NCI-H774 (cell line): ENCODE measurements at places on chromosomes 7 and 10.
A peak's percentile ranks its signal among the peaks of the same experiment; 100 is the strongest.

GRCh38 chr7:112211348-112211907 is 4.9 kb downstream of the ZNF277 start:
- DNase-seq = no peak

DNA sequence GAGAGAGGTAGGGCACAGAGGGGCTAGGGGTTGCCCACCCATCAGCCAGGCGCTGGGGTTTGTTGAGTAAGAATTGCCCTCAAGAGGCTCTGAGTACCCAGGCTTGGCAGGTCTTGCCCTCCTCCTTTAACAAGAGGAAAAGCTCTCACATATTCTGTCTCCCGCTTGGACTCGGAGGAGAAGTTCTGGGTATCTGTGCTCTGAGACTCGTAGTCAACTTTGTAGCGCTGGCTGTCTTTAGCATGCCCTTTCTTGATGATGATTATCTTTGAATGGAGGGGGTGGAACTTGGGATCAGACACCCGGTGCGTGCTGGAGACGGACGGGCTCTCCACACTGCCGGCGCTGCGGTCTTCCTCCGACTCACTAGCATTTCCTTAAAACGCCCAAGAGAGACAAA is 4.0 kb downstream of the IGFBP3 start:
- no peak for DNase-seq

DNA sequence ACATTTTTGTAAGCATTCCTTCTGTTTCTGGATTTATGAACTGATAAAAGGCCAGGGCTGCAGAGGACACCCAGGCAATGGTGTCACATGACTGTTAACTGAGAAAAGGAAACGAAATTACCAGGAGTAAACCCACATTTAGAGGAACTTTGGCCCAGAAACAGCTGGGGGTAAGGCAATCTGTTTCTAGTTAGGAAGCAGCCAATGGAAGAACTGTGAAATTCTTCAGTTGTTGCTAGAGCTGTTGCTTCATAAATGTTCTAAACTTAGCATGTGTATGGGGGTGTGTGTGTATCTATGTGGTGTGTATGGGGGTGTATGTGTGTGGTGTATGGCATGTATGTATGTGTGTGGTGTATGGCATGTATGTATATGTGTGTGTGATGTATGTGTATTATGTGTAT is 11.8 kb upstream of the PDCD4 start:
- DNase-seq = no peak

DNA sequence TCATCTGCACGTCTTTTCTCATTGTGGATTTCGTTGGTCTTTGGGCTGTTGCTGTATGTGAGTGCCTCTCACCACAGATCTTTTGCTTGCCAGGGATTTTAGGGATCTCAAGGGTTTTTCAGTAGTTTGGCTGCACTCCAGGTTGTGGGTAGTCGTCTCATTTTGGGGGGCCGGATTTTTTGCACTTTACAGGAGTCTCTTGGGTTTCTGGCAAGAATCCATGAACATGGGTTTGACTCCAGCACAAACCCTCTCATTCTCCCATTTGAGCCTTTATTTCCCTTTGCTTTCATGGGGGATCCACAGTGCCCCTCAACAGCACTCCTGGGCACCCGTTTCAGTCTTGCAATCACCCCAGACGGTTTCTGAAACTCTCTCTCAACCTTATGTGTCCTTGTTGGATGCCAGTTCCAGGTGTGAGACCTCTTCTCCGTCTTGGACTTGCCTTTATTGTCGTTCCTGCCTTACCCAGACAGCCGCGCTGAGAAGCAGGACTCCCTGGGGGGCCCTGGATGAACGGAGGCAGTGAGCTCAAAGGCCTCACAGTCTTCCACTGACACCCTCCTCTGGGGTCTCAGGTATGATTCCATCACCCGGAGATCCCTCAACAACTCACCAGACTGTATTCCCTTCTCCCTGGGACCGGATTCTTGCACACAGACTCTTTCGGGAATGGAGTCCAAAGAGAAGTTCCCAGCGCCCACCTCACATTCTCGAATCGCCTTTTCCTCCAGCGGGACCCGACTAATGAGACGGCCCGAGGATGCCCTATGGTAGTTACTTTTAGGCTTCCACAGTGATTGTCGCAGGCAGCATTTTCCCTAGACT is 18.8 kb upstream of the ZNF273 start:
- DNase-seq = no peak

DNA sequence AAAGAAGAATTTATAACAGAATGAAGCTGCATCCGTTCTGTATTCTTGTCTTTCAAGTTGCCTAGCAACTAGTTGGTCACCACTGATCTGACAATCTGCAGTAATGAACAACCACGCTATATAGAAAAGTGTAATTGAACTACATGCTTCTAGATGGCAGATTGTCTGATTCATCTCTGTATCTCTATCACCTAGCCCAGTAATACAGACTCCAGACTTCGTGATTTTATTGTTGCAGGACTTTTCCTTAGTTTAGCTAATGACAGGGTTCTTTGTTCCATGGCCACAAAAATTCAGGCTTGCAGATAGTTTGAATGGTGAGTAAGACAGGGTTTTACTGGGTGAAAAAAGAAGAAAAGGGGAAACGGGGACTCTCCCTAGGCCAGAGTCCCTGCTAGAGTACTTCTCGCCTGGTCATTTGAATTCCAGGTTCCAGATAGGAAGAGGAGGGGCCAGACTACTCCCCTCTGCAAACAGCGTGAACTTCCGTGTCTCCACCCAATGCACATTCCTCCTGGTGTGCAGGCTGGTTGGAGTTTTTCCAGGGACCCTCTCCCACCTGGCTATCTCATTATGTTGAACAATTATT is 45.9 kb downstream of the COL1A2 start:
- DNase-seq = no peak

DNA sequence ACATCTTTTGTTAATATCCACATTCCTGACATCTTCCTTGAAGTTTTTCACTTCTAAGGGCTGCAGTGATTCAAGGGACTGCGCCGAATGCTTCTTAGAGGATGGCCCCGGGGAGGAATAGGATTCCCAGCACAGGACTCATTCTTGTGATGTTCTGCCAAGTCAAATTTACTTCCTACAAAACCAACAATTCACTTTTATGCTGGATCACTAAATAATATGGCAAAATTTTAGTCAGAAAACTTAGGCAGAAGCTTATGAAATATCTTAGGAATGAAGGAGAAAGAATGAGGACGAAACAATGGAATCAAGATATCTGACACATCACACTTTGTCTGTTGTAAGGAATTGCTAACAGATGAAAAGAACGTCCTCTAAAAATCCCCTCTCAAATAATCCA is 151.5 kb downstream of the JAZF1 start:
- no peak for DNase-seq

DNA sequence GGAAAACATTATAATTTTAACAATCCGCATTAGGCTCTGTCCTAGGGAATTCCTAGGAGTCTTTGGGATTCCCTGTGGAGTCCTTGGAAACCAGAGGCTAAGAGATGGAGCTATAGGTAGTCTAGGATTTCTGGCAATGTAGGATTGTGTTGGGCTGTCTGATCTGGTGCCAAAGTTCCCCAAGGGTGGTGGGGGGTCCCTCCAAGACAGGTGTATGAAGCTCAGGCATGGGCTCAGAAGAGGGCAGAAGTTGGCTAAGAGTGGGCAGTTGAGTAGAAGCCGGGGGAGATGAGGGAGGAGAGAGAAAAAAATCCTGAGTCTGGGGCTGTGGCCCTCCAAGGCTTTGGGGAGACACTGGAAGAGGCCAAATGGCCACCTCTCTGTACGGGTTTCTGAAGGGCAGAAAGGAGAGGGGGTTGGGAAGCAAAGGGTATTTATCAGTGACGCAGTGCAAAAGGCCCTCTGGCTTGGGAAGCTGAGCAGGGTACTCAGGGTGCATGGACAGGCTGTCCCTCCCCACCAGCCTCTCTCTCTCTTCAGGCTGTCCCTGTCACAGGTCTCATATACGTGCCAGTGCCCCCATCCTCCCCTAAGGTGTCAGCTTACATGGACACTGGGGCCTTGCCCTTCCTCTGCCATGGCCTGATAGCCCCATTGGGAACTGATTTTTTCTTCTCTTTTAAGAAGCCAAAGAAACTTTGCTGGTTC is 929 bp downstream of the HOXA6 start:
- DNase-seq = no peak

- DNase-seq = no peak
These were observed 70.5 kb downstream of the SDK1 start for GRCh38 chr7:3371601-3372000.

DNA sequence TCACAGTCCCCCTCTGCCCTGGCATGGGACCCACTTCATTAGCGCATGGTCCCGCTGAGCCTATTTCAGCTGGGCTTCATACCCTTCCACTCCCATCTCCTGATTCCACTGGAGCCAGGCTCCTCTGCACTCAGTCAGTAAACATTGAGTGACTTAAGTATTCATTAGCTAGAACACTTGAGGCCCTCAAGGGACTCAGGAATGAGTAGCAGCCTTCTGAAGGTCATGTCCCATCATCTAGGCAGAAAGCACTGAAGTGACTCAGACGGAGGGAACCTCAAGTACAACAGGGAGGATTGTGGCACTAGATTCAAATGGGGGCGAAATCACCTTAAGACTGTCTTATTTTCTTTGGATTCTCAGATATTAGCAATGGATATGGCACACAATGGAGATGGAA is 186.6 kb upstream of the INHBA start:
- no peak for DNase-seq

DNA sequence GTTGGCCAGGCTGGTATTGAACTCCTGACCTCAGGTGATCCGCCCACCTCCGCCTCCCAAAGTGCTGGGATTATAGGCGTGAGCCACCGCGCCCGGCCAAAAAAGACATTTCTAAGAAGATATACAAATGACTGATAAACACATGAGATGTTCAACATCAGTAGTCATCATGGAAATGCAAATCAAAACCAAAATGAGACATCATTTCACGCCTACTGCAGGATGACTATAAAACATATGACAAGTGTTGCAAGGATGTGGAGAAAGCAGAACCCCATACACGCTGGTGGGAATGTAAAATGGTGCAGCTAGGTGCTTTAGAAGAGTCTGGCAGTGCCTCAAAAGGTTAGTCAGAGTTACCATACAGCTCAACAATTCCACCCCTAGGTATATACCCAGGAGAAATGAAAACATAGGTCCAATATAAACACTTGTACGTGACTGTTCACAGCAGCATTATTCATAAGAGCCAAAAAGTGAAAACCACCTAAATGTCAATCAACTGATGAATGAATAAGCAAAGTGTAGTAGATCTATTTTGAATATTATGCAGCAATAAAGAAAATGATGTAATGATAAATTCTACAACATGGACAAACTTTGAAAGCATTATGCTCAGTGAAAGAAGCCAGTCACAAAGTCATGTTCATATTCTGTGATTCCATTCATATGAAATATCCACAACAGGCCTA is 24.5 kb downstream of the TMEM209 start:
- no peak for DNase-seq

DNA sequence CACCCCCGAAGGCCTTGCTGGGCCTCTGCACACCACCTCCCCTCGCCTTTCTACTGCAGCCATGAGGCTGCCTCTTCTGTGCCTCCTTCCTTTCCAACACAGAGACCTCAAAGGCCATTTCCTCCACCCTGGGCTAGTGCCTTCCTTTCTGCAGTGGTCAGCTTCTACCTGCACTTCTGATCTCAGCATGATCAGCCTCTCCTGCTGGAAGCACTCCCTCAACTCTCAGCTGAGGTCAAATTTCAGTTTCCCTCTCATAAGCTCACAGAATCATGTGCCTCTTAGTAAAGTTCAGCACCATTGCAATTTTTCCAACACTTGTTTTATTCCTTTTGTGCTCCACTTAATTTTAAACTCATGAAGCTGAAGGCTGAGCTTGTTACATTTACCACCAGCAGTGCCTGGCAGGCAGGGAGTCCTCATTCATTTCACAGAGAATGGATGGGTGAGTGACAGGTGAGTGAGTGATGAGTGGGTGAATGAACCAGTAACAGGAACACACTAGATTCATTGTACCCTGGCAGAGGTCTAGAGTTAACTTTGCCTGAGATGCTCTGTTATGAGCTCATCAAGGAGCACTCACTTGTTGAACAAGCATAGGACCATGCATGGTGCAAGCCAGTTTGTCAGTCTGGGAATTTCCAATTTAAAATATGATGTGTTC is 124.0 kb upstream of the PRSS58 start:
- DNase-seq = no peak

GRCh38 chr10:7258948-7259523 is 151.8 kb downstream of the SFMBT2 start:
- no peak for DNase-seq

DNA sequence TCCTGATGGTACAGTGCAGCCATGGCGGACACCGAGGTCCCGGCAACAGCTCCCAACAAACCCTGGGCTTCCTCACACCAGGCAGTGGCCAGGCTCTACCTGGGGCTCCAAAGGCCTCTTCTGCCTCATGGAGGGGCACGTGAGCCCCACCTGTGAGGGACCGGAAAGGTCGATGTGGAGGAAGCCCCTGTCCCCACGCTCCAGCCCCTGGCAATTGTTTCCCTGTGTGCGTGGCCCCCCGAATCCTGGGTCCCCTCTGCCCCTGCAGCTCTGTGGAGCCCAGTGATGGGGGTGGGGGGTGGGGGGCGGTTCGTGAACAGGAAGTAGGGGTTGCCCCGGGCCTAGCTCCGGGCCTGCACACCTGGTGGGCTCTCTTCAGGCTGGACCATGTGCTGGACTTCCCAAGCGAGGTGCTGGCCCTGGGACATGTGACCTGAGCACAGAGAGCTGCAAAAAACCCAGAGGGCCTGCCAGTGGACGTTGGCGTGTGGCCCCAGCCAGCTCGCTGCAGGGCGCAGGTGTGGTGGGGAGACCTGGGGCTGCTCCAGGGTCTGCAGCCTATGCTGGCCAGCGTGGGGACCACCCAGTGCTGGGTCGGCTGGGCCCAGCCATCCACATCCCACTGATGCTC is 72.6 kb downstream of the INPP5A start:
- no peak for DNase-seq

DNA sequence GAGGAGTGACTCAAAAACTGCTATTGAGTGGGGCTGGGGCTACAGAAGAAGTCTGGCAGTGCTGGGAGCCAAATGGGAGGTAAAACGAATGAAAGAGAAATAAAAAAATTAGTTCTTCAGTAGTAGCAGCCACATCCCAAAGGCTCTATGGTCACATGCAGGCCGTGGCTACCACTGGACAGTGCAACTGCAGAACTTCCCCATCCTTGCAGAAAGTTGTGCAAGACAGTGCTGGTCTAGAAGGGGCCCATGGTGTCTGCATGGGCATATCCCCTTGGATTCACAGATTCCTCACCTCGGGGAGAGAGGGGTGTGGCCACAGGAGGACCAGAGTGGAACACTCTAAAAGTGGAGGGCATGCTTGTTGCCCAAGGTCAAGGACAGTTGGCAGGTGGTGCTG is 47.6 kb downstream of the RPS24 start:
- no peak for DNase-seq

GRCh38 chr7:101602484-101603241 is 26.4 kb downstream of the MYL10 start:
- DNase-seq = peak; percentile 44

DNA sequence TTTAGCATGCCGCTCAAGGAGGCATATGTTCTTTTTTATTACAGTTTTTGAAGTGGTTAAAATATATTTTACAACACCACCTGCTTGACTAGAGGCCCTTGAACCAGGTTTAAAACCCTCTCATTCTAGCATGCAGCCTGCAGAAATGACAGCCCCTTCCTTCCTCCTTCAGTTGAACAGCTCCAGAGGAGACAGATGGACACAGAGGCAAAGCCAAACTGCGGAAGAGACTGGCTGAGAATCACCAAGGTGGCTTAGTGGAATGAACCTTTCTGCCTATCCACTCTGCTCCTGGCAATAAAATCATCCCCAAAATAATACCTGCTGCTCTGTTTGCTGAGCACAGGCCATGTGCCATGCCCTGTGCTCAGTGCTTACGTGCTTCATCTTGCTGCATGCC is 23.9 kb upstream of the PLPP4 start:
- no peak for DNase-seq

GRCh38 chr7:28096713-28097112 is 83.9 kb downstream of the JAZF1 start:
- DNase-seq = peak; percentile 21
